NCI-H2029 treated with DMSO at 0.1 percent for 48 hours (cell line): ENCODE measurements at places on chromosomes 1 and 21.

DNA sequence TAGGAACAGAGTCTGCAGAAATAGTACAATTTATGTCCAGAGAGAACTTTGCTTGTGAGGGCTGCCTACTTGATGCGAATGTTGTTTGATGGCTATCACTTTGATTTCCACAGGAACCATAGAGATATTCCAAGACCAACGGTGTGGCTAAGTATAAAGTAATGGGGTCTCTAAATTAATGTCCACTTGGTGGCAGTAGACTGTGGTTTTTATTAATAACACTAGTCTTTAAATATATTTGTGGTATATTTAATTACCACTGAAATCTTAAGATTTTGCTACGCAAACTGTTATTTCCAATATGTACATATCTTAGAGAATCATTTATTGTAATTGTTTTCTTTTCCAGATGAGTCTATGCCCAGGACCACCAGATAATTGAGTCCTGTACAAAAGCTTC lies 647.9 kb downstream of the PLA2G4A start:
- DNase-seq: no peak

DNA sequence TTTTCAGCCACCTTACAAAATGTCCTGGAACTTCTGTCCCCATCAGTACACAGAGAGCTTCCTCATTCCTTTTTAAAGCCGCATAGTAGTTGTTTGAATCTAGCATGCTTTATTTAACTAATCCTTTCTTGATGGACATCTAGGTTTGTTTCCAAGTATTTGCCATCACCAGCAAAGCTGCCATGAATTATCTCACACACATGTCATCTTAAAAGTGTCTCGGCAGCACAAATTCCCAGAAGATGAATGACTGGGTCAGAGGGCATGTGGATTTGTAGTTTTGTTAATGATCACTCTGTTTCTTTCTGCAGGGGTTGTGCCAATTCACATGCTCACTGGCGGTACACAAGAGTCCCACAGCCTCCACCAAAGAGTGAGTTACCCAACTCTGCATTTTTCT lies 68.3 kb downstream of the CLIC6 start:
- DNase-seq: no peak

GRCh38 chr1:101595881-101596374 lies 359.1 kb downstream of the S1PR1 start:
- no peak for DNase-seq

- DNase-seq: no peak
Observed at GRCh38 chr1:66978201-66978600, 53.4 kb downstream of the MIER1 start.
